ENCODE measurements at places on chromosomes 4 and X. TPM values are rescaled to one million over a fixed set of nuclear protein-coding genes. Genes with fewer than 3 reads are reported as not detected.

- DNase-seq: no peak
These were observed 51.2 kb upstream of the CHRNA9 start for GRCh38 chr4:40283968-40284367.

GRCh38 chr4:87657525-87657924 lies 7.4 kb downstream of the DMP1 start:
- no peak for DNase-seq

The GAGE12J gene
- not detected for total RNA-seq

DNA sequence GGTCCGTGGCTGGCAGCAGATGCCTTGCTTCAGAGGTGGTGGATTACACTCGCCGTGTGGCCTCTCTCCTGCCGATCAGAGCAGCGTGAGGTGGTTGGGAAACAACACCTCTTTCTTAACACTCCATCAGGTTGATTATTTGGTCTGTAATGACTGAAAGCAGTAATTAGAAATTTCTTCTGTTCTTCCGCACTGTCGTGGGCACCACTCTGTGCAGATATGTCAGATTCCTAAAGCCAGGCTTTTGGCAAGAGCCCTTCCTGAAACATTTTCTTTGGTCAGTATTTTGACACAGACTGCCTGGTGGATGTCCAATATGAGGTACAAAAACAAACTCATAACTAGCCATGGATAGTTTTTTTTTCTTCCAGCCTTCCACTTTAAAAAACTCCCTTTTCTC lies 100.9 kb downstream of the FNIP2 start:
- DNase-seq: no peak

DNA sequence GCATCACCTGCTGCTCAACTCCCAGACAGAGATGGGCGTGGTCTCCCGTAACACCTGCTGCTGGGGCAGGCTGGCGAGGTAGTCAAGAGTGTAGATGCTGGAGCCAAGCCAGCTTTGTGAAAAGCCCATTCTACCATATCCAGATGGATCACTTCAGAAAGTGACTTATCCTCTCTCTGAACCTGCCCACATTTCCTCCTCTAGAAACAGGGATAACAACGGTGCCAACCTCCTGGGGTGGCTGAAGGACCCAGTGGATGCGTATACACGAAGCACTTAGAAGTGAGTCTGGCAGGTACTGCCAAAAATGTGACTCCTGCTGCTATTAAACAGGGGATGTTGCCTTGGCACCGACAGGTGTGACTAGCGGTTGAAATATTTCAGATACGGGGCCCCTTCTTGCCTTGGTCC lies 95.8 kb downstream of the SORBS2 start:
- DNase-seq: no peak

The WDR17 gene
- not detected for total RNA-seq

DNA sequence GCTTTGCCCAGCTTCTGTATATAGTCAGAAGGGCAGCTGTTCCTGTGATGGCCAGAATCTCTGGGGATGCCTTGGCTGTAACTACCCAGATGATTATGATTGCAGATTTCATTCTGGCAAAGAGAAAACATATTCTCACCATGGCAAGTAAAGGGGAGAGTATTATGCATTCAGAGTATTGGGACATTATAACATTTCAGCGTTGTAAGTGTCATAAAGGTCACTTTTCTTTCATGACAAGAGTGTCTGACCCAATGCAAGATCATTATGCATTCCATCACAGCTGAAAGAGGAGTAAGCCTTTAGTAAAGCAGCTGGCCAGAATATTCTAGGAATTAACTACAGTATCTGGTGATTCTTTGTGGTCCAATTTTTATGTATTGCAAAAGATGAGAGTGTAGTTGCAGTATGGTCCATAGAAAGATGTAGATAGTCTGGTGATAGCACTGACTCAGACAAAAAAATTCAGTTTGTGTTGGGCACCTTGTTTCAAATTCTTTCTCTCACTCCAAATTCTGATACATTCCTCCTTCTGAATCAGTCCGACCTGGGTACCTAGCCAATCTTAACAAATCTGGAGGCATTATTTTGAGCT lies 2366.3 kb downstream of the PCDH7 start:
- no peak for DNase-seq
